ENCODE measurements at places on chromosomes 2 and 18.

DNA sequence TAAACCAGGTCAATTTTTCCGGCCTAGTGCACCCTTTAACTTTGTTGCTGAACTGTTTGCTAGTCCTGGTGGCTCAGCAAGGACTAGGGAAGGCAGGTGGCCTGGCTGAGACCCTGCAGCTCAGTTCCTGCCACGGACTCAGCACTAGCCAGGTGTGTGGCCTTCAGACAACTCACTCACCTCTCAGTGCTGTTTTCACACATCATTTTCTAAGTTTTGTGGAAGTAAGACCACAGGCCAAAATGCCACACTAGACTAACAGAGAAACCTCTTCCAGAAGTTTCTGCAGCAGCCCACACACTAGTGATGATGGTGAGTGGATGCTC is 65.9 kb upstream of the SLC1A4 start:
- DNase-seq = no peak

- no peak for DNase-seq
Observed at GRCh38 chr2:6823111-6823510, 42.6 kb downstream of the CMPK2 start.

GRCh38 chr18:12772111-12772510 is 69.3 kb downstream of the PSMG2 start:
- DNase-seq = no peak

GRCh38 chr18:754656-755055 is 42.2 kb upstream of the ENOSF1 start:
- DNase-seq = no peak

DNA sequence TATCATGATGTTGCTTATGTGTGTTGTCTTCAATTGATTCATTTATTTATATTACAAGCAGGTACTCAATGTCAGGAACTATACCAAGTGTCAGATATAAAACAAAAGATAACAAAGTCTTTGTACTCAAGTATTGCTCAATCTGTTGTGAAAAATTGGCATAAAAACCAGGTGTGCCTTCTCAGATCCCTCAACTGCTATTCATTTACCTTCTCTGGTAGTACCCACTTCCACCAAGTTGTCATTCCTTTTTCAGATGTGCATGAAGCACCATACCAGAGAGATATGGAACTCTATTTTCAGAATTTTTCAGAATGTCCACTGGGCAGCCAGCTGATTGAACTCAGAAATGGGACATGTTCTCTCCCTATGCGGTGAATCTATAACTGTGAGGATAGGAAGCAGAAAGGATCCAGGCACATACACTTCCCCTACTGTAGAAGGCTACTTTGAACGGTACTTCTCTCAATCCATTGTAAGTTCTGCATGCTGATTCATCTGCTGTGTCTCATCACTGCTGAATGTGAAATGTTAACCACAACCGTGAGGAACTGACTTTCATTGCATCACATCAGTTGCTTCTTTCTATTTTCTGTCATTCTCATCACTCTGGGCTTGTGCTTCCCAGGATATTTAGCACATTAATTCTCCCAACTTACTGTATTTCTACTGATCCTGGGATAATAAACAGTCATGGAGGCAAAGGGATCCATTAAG is 1621.3 kb downstream of the SUCLG1 start:
- no peak for DNase-seq

- DNase-seq = no peak
Observed at GRCh38 chr2:196758474-196759377, 40.8 kb downstream of the GTF3C3 start.

DNA sequence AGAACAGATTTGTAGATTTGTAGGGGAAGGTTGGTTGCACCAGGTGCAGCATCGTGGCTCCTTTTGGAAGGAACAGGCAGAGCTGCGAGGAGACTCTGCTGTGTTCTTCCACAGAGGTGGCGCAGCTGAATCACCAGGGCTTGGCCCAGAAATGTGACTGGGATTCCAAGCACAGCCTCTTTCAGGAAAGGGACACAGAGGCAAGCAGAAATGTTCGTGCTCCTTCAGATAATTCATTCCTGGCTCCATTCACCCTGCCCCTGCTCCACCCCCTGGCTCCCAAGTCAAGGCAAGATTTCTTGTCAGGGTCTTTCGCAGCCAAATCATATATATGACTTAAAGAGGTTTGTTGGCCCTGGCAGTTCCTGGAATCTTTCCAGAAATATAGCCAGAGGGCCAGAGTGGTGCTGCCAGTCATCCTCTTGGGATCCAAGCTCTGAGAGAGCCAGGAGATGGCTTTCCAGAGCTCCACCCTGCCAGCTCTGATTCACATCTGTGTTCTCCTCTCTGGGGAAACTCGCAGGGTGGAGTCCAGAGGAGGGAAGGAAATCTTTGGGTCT is 203.9 kb upstream of the TANK start:
- DNase-seq = no peak

DNA sequence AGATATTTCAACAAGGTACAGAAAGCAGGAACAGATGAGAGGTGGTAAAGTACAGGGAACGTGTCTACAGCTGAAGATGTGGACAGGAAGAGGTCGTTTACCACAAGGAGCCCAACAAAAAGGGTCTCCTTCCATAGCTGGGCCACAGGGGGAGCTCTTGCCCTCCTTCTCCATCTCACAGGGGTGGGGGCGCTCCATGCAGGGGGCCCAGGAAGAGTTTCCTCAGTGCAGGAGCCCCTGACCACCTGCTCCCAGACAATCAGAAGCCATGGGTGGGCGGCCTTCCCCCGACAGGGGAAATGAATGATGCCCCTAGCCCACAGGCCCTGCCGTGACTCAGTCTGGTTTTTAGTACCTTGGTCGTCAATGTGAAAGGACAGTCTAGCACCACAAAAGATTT is 163.6 kb upstream of the ZNF516 start:
- DNase-seq = no peak

GRCh38 chr2:46230115-46230571 is 67.1 kb upstream of the EPAS1 start:
- DNase-seq = no peak

DNA sequence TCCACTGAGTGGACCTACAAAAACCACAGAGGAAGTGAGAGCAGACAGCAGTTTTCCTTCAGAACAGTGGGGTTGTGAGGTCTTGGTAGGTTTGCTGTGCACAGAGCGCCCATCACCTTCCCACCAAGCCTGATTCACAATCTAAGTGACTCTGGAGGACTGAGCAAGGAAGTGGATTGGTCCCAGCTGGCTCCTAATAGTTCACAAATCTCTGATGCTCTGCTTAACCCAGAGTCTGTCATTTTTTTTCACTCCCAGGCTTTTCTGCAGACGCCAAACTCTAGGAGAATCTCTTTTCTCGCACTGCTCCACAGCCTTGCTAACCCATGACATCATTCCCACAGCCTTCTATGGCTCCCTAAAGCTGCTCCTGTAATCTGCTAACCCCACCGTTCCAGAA is 280.4 kb downstream of the C1D start:
- no peak for DNase-seq

DNA sequence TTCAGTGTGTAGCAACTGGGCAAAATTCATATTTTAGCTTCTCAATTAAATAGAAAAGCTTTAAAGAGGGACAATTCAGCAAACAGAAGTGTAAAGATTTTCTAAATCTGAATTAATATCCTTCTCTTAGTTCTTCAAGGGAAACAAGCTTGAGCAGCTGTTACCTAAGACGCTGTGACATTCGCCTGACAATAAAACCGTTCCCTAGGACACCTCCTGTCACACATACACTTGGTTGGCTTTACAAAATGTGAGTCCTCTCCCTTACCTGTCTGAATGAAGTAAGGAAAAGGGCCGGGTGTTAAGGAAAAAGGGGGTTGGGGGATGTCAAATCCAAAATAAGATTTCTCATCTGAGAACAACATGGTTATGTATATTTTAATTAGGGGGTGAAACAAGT is 2.1 kb downstream of the SERTAD2 start:
- DNase-seq = no peak

DNA sequence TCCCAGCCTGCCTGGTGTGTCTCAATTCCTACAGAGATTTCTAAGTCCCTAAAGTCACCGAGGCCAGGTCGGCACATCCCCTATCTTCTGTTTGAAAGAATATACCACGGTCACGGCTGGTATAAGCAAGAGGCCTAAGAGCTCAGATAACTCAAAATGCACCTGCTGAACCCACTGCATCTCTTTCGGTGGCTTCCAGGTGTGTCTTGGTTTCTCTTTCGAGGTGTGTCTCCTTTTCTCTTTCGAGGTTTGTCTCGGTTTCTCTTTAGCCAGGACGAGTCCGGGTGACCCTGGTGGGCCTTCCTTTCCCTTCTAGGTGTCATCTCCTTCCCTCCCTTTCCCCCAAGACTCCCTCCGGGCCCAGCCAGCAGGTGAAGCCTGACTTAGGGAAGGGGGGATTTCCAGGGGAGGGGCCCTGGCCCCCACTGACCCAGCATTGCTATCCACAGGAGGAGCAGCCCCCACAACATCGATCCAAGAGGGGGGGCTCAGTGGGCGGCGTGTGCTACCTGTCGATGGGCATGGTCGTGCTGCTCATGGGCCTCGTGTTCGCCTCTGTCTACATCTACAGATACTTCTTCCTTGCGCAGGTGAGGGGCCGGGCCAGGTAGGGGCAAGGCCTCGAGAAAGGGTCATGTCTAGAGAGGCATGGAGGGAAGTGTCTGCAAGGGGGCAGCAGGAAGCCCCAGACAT is 8.4 kb downstream of the ITM2C start:
- DNase-seq = no peak

DNA sequence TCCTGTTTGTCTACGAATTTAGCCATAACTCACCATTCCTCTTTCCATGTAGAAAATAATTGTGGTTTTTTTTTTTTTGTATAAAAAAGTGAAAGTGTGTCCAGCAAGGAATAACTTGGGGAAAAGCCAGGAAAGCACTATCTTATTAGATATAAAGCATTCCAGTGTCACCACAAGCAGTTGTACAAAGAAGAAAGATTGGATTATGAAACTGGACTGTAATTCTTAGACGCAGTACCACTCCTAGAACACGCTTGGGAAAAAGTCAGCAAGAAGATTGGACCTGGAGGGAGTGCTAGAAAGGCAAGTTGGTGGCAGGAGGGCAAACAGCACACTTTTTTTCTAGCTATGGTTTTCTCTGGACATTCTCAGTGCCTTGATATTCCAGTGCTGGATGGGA is 186.7 kb downstream of the PARD3B start:
- DNase-seq = no peak

DNA sequence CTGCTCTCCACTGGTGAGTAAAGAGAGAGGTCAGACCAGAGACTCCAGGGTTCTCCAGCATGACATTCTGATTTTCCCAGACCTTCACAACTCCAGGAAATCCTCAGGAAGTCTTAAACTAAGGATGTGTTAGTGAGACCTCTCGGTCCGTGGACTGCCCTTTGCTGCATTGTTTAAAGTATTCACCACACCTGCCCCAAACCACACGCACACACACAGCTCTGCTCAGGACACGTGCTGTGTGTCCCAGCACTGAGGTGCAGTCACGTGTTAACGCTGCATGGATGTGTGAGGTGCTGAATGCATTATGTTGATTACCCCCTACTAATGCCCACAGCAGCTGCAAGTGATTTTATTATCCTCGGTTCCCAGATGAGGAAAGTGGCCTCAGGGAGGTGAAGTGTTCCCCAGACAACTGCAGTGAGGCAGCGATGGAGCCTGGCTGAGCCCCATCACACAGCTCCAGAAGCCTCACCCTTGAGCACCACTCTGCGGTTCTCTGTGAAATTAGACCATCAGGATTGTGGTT is 68.4 kb downstream of the TRAPPC12 start:
- no peak for DNase-seq

DNA sequence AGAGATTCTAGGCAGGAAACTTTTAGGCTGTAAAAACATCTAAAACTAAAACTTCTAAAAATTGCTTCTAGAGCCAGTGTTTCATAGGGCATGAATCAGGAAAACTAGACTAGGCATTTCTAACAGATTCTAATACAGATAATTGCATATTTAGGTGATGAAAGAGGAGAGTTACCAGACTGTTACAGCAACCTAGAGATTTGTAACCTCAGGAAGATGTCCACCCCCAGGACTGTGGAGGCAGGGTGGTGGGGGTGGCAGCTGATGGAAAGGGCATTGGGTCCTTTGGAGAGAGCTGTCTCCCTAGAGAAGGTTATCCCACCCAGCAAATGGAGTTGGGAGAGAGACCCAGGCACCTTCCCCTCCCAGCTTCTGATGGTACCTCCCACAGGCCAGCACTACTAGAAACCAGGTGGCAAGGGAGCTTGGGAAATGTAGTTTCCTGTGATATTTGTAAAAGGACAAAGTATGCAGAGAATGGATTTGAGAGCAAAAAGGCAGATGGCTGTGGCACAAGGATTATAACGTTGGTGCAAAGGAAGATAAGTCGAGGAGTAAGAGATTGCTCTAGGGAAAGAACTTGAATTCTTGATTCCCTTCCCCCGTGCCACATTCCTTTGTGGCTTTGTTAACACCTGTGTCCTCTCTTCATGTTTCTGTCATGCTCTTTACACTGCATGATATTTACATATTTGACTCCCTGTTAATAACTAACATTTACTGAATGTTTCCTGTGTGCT is 75.6 kb upstream of the MGAT5 start:
- DNase-seq = no peak

GRCh38 chr2:239870863-239871262 is 154.3 kb downstream of the NDUFA10 start:
- DNase-seq = no peak

GRCh38 chr18:78794071-78794430 is 185.6 kb upstream of the SALL3 start:
- DNase-seq = no peak

GRCh38 chr2:224723586-224724217 is 7.5 kb upstream of the CCDC195 start:
- DNase-seq = no peak

GRCh38 chr18:12106471-12106870 is 12.8 kb downstream of the ANKRD62 start:
- no peak for DNase-seq

GRCh38 chr2:177201919-177202346 is 10.7 kb upstream of the HNRNPA3 start:
- no peak for DNase-seq

DNA sequence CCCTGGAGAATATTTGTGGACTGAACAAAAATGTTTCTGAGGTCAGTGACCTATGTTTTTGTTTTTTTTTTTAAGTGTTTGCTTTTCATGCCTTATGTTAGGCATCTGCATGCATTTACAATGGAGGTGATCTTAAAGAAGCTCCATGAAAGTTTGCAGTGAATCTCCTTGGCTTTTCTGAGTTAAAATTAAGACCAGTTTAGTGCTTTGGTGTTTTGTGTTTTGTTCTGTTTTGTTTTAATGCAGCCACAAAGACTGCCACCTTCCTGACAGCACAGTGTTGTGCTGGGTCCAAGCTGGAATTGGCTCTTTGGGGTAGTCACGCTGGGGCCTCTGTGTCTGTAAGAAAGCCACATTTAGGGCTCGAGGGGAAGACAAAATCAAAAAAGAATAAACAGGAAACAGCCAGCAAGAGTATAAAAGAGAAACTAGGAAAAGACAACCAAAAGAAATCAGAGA is 396.2 kb downstream of the ARHGAP15 start:
- DNase-seq = no peak

Measured in stimulated activated CD4-positive, alpha-beta T cell treated with anti-CD3 and anti-CD28 coated beads, Interleukin-1b, Interleukin-23, amount 100 ng/mL, for 24 hours (primary cell).